ENCODE measurements at places on chromosomes 7 and 10.

- no peak for DNase-seq
Measured at GRCh38 chr7:99459087-99459486, 6.9 kb downstream of the ATP5MF start.

- DNase-seq: no peak
Measured at GRCh38 chr10:95660283-95660682, 3.8 kb upstream of the ALDH18A1 start.

- DNase-seq: no peak
Measured at GRCh38 chr7:122802301-122802751, 83.9 kb downstream of the CADPS2 start.

GRCh38 chr7:112147793-112148361, 58.3 kb downstream of the DOCK4 start:
- DNase-seq: no peak

GRCh38 chr10:5547931-5548660, 23.3 kb downstream of the CALML3 start:
- no peak for DNase-seq

DNA sequence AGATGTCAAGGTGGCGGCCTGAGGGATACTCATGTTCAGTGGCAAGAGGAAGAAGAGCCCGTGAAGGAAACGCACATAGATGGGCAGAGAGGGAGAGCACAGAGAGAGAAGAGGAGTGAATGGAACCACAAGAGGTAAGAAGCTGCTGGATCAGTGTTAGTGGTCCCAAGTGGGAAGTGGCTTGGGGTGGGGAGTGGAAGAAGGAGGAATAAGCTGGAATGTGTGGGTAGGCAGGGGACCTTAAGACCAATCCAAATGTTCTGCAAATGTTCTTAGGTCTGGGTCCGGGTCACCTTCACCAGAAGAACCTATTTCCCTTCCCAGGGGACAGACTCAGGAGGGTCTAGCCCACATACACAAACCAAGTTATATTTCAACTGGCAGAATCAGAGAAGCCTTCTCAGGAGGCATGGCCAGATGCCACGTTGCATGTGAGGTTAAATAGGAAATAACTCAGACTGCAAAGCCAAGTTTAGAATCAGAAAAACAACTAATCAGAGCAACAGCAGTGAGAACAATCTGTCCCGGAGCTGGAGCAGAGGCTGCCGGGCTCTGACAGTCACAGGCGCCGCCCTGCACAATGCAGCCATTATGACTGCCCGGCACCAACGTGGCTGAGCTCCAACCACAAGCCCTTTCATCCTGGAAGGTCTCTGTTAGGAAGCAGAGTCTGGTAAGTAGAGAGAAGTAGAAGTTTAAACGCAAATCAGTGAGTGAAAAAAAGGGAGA, 78.6 kb upstream of the ARMC3 start:
- peak; percentile 88 for DNase-seq

- no peak for DNase-seq
Measured at GRCh38 chr7:38027884-38028455, 107.5 kb downstream of the EPDR1 start.

GRCh38 chr7:8528311-8528710, 94.9 kb downstream of the NXPH1 start:
- DNase-seq: no peak

DNA sequence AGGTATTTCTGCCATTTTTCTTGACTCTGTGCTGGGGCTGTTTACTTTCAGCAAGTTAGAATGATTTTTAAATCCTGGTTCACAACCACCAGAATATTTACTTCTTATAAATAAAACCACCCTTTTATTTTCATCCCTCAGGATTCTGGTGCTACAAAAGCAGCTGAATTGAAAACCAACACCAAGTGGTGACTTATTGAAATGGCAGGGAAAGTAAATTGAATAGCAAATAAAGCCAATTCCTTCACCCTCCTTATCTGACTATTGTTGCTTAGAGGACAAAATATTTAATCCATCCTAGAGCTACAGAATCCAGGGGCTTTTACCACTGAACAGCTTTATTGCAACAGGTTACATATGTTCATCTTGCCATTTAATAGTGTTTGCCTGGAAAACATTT, 828.6 kb upstream of the GHITM start:
- no peak for DNase-seq

GRCh38 chr7:151817981-151818673, 58.8 kb downstream of the PRKAG2 start:
- DNase-seq: no peak

GRCh38 chr7:2936891-2937580, 92.9 kb upstream of the GNA12 start:
- no peak for DNase-seq

GRCh38 chr7:129670656-129671055, 59.1 kb downstream of the NRF1 start:
- DNase-seq: no peak

DNA sequence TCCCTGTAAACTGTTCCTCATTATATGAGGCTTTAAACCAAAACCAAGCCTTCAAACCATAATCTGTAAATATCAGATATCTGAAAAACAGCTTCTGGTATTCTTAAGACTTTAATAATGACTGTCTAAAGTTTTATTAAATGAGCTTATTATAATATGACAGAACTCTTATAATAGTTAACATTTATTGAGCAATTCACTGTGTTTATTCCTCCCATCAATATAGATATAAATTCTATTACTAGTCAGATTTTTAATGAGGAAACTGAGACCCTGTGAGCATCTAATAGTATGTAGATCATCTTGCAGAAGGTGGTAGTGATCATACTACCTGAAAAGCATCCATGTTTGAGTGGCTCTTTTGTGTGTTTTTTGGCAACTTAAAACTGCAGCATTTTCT, 45.1 kb downstream of the KIF11 start:
- no peak for DNase-seq

DNA sequence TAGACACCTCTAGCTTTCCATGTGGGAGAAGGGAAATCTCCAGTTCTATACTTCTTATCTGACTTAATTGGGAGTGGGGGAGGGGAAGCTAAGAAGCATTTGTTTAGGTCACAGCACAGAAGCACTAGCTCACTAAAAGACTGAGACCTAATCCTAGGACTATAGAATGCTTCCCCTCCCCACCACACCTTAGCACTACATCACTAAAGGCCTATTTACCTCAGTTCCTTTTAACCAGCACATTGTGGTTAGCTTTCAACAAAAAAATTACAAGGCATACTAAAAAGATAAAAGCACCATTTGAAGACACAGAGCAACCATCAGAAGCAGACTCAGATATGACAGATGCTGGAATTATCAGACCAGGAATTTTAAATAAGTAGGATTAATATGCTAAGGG, 53.8 kb upstream of the ADRA2A start:
- no peak for DNase-seq

DNA sequence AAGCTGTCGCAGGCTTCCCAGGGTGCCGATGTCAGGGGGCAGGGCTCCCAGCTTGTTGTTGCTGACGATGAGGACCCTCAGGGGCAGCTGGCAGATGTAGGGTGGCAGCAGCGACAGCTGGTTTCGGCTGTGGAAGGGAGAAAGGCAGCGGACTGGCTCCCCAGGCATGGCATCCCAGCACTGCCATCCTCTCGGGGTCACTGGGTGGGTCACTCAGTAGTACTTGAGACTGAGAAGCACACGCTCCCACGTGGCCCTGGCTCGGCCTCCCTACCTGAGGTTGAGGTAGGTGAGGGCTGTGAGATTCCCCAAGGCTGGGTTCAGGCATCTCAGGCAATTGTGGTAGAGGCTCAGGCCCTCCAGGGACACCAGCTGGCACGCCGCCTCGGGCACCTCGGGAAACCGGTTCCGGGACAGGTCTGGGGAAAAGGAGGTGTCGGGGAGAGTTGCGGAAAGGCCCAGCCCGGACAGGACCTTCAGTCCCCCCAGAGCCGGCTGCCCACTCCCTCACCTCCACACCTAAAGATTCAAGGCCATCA, 3.8 kb downstream of the LRCH4 start:
- no peak for DNase-seq

DNA sequence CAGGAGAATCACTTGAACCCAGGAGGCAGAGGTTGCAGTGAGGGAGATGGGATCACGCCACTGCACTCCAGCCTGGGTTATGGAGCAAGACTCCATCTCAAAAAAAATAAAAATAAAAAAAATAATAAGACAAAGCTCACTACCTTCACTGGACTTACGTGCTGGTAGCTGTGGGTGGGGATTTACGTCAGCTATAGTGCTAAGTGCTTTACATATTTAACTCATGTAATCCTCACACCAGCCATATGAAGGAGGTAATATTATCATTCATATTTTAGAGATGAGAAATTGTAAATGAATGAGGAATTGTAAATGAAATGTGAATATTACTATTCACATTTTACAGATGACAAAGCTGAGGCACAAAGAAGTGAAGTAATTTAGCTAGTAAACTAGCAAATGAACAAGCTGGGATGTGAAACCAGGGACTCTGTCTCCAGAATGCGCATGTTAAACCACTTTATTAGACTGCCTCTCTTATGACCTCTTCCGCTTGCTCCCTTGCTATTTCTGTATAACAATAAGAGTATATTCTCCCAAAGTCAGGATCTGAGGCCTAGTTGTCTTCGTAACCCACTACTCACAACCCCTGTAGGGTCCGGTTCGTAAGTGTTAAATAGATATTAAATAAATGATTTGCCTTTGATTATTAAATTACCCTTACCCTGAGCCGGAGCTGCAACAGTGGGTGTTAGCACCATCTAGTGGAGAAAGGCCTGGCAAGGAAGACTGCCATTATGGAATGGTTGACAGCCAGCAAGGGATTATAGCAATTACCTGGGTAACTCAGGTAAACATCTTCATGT, 70.2 kb downstream of the HTR7 start:
- no peak for DNase-seq

DNA sequence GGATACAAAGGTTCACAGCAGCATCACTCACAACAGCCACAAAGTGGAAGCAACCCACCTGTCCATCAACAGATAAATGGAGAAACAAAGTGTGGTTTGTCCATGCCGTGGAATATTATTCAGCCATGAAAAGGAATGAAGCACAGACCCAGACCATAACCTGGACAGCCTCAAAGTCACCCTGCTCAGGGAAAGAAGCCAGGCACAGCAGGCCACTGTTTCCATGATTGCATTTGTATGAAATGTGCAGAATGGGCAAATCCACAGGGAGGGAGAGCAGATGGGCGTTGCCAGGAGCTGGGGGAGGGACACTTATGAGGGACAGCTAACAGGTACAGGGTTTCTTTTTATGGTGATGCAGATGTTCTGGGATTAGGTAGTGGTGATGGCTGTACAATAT, 30.3 kb downstream of the FOXL3 start:
- no peak for DNase-seq

- no peak for DNase-seq
Measured at GRCh38 chr10:3552281-3552680, 232.7 kb downstream of the KLF6 start.

DNA sequence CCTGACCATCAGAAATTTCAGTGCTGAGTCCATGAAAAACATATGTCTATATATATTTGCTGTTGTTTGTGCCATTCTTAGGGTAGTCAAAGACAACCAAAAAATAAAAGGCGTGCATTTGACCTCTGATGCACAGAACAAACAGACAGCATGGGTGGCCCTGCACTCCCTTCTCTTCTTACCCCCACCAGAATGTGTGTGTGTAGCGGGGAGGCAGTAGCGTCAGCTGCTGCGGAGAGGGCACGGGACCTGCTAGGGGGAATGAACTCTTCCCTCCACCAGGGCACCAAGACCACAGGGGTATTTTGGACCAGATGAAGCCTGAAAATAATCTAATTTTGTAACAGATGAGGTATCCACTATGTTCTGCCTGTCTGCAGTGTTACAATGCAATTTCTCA, 277.7 kb upstream of the ZNF32 start:
- no peak for DNase-seq

DNA sequence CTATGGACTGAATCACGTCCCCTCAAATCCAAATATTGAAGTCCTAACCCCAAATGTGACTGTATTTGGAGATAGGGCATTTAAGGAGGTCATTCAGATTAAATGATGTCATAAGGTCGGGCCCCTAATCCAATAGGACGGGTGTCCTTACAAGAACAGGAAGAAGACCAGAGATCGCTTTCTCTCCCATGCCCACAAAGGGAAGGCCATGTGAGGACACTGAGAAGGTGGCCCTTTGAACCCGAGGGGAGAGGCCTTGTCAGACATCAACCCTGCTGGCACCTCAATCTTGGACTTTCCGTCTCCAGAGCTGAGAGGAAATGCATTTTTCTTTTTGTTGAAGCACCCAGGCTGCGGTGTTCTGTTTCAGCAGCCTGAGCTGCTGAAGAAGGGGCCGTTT, 72.3 kb upstream of the KLF6 start:
- no peak for DNase-seq

DNA sequence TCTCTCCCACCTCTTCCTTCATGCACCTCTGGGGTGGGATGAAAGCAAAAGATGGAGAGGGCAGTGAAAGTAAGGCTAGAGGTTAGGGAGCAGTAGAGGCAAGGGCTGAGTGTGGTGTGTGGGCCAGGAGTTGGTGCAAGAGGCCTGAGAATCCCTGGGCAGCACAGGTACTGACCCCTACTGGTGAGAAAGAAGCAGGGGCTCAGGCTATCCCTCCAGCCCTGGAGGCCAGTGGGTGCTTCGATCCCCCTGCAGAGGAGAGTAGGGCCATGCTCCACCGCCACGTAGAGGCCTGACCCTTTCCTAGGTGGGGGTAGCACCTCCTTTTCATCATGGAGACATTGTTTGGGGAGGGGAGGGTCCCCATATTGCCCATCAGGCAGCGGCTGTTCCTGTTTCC, 9.8 kb downstream of the CDHR1 start:
- no peak for DNase-seq

DNA sequence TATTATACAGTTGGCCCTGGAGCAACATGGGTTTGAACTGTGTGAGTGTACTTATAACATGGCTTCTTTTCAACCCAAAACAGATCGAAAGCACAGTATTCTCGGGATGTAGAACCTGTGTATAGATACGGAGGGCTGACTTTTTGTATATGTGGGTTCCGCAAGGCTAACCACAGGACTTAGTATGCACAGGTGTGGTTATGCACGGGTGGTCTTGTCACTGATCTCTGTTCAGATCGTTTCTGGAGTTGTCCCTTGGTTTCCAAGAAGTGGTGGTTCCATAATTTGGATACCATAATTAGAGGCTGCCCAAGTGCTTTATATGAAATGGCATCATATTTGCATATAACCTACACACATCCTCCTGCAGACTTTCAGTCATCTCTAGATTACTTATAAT, 10.9 kb upstream of the BHLHA15 start:
- no peak for DNase-seq

DNA sequence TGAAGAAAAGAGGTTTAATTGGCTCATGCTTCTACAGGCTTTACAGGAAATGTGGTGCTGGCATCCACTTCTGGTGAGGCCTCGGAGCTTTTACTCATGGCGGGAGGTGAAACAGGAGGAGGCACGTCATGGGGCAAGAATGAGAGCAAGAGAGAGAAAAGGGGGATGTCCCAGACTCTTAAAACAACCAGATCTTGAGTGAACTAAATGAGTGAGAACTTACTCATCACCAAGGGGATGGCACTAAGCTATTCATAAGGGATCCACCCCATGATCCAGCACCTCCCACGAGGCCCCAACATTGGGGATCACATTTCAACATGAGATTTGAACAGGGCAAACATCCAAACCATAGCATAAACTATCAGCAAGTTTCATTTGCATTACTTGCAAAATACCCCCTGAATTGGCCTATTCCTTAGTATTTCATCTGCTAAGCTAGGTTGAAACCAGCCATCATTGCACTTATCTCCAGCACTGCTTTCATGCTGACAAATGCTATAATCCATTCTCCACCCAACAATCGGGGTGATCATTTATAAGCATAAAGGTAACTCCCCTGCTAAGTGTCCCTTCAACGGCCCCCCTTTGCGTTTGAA, 179.0 kb downstream of the NOC3L start:
- no peak for DNase-seq

Measured in C1 segment of cervical spinal cord (tissue), 14 donors.